ENCODE measurements at places on chromosomes 1 and 21.

GRCh38 chr1:223143537-223144248, 645 bp upstream of the TLR5 start:
- no peak for DNase-seq

- peak; percentile 58 for DNase-seq
These were observed 54.2 kb upstream of the DNAJC6 start for GRCh38 chr1:65255035-65255655.

DNA sequence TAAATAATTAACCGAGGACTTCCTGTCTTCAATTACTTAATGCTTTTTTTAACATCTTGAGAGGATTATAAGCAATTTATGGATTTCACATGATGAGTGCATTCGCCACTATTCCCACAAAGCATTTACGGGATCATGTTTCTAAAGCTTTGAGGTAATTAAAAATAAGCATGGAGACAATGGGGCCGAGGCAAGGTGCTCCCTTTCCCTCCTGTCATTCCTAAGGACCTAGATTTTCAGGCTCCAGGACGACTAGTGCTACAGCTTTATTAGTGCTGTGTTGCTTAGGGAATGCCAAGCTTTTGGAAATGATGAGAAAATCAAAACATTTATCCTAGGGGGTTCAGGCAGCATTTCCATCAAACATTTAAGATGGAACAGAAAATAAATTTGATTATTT, 209.2 kb downstream of the KCTD3 start:
- DNase-seq = no peak

- DNase-seq = no peak
These were observed 62.5 kb downstream of the TIAM1 start for GRCh38 chr21:31281561-31281960.

DNA sequence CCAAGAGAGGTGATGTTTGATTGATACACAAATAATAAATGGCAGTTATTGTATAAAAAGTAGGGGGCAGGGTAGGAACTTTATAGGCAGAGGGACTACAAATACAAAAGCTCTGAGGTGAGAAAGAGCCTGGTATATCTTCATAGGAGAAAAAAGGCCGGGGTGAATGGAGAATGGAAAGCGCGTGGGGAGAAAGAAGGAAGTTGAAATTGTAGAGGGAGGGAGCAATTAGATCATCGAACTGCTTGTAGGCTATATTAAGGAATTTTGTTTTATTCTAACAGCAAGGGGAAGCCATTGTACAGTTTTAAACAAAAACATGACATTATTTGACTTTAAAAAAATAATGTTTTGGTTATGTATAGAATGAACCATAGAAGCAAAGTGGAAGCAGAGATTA, 147.4 kb downstream of the PDE4B start:
- no peak for DNase-seq

- no peak for DNase-seq
These were observed 12.6 kb upstream of the MAPKAPK2 start for GRCh38 chr1:206672011-206672688.

GRCh38 chr1:218779341-218780100, 394.2 kb upstream of the LYPLAL1 start:
- no peak for DNase-seq

DNA sequence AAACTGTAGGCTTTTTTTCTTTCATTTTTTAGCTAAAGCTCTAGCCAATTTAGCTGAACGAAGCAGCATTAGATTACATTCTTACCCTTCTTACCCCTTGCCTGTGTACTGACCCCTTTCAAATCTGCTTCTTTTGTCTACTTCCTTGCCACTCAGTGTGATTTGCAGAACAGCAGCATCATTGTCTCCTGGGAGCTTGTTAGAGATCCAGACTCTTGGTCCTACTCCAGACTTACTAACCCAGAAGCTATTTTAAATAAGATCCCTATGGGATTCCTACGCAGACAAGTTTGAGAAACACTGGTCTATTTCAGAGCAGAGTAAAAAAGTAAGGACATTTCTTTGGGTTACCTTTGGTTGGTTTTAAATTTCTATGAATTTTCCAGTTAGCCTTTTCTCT, 13.8 kb downstream of the LRRC39 start:
- DNase-seq = no peak

DNA sequence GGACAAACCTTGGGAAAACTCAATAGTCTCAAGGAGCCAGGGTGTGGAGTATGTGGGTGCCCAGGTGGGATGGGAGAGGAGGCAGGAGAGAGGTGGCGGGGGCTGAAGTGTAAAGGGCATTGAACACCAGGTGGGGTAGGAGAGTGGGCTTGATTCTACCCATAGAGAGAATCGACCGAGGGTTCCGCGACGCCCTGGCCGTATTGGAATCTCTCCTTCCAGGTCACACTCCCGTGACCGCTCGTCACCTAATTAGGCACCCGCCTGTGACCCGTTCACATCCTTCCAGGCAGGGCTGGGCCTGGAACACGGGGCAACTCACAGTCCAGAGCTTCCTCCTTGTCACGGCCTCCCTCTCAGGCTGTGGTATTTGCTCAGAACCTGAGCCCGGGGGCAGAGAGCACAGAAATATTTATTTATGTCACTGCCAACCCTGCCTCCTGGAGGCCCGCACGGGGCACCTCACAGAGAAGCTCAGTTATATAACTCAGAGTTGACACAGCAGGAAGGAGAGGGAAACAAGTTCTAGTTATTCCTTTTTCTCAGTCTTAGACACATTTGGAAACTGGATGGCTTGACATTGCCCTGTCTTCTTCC, 12.0 kb downstream of the NCMAP start:
- DNase-seq = no peak

Measured in NCI-H2029 treated with DMSO at 0.1 percent for 48 hours (cell line).